ENCODE measurements at places on chromosomes 7 and 10.

- no peak for DNase-seq
These were observed 31.3 kb downstream of the PFKP start for GRCh38 chr10:3098689-3099088.

DNA sequence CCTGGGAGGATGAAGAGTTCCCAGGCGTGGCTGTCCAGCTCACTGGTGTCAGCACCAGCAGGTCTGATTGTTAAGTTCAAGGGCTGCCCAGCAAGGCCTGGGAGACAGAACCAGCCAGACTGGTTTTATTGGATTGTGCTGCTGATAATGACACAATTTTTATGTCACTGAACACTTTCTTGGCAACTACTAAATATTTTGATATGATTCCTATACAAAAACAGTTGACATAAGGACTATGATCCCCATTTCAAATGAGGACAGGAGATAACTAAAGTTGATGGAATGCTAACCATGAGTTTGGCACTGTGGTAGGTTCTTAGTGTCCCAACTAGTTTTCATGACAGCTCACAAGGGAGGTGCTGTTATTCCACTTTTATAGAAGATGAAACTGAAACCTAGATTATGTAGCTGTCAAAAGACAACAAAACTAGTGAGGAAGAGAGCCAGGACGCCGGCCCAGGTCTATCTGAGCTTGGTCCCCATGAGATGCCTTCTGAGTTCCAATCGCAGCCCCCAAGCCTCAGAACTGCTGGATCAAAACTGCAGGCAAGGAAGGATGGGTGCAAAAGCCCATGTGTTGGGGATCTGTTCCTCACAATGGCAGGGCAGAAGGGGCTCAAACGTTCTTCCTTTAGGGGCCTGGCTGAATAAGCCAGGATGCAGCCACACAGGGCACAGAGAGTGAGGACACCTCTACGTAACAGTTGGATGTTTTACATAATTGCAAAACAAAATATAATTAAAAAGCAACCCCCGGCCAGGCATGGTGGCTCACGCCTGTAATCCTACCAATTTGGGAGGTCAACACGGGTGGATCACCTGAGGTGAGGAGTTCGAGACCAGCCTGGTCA lies 52.8 kb downstream of the COBL start:
- no peak for DNase-seq

DNA sequence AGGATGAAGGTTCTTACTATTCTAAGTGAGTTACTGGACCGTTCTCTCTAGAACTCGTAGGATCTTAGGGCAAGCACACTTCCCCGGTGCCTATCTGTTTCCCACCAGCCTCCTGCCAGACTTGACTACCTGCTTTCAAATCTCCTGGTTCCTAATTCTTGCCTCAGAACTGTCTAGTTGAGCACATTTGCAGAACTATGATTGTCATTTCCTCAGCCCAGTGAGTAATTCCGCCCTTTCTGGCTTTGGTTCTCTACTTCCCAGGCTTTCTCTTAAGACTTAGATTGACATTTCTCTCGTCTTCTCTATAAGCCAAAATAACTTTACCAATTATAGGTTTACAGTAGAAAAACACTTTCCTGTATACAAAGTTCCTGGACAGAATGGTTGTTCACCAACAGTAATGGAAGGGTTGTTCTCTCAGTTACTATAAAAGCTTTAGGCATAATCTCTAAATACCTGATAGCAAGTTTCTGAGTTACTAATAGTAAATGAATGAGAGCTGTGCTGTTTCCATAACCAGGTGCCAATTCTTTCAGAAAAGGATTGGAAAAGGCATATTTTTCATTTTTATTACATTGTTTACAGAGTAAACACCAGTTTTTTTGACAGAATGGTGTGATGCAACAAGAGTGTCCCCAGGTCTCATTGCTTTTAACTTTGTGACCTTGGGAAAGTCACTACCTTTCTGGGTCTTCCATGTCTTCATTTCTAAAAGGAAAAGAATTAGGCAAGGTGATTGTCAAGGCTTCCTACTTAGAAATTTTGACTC lies 41.1 kb downstream of the PLEKHA8 start:
- no peak for DNase-seq

DNA sequence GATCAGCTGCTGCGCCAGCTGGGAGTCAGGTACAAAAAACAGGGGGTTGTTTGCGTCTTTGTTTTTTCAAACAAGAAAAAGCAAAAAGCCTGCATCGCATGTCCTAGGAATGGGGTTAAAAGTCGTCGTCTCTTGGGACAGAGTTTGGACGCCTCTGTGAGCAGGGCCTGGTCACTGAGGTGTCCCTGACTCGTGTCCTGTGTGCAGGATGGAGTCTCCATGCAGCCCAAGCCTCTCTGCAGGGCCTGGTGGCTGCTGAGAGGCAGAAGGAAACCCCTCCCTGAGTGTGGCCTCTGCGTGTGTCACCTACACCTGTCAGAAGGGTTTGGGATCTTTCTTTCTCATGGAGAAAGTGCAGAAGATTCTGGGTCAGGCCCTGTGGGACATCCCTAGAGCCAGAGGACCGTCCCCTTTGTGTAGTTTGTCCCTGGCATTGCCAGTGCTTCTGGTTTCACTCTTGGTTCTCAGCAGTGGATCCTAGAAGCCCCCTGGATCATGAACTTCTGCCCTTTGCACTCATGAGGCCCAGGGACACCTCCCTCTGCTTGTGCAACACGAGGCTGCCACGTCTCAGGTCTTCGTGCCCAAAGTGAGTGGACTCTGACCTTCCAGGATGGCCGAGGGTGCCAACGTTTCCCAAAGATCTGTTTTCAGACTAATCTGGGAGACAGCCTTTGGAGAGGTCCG lies 75.0 kb downstream of the PRKAG2 start:
- DNase-seq, result no peak

DNA sequence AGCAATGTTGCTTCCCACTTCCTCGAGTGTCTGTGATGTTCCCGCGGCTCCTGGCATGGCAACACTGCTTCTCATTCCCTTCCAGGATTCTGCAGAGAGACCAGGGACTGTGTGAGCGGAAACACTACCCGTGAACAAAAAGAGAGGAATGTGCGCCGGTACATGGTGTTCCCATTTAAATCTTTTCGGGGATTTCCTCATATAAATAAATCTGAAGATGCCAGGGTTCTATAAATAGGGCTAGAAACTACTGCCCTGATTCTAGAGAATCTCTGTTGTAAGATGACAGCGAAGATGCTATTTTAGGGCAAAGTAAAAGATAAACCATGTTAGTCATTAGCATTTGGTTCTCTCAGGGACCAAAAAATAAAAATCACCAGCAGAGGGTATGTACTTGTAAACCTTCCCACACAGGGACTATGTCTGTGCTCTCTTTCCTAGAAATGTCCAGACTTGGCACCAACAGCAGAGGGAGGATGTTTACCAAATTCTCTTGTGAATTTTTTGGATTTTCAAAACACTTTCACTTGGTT lies 92.2 kb upstream of the DDC start:
- no peak for DNase-seq

DNA sequence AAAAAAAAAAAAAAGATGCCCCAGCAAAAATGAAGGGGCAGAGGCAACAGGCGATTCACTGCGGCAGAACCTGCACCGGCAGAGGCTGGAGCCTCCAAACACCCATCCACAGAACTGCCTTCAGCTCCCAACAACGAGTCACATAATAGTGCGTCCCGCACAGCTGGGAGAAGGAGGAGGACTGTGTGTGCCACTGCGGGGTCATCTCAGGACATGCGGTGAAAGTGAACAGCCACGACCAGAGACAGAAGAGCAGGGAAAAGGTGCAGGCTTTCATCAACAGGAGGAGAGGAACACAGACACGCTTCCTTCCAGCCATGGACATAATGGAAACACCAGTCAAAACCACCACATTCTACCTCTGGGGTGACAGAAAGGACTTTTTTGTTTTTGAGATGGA lies 34.1 kb downstream of the DAGLB start:
- DNase-seq, result no peak

GRCh38 chr7:128830231-128831177 lies at the start of gene FLNC:
FLNC (plus strand) TSS chr7:128830406; CDS start chr7:128830638, 232 bp downstream.
- DNase-seq, result peak; percentile 62

DNA sequence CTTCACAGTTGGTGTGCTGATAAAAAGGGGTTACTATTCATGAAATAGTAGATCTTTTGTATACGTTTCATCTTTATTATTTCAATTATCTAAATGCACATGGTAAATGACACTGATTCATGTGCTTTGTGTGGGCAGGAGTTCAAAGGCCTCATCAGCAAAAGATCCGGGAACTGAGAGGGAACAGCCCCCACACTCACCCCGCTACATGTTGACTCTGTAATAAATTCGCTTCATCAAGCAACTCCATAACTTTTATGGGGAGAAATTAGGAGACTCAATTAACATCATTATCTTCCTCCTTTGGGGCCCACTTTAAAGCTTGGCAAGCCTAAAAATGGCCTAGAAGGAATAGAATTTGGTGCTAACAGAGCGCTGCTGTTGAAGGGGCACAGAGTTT lies 250.7 kb upstream of the BMPER start:
- no peak for DNase-seq

DNA sequence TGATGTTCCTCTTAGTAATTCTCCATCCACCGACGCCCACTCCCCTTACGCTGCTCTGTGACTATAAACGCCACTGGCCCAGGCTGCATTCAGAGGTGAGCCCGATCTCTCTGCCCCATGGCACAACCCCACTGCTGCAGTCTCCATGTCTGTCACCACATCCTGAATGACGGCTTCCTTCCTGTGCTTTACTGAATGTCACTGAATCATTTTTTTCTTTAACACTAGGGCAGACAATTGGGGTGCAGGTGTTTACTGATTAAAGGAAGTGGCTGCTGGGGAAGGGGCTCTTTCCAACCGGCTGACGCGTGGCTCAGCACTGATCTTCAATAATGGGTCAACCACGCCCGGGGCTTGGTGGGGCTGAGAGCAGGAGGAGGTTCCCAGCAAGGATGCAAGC lies 208.3 kb downstream of the USP6NL start:
- DNase-seq, result no peak

- no peak for DNase-seq
These were observed 35.3 kb upstream of the ANK3 start for GRCh38 chr10:60424971-60425370.

- DNase-seq, result peak; percentile 90
These were observed 984 bp downstream of the SMURF1 start for GRCh38 chr7:99142727-99143520.

- no peak for DNase-seq
These were observed 51.9 kb upstream of the PTN start for GRCh38 chr7:137395420-137395819.

DNA sequence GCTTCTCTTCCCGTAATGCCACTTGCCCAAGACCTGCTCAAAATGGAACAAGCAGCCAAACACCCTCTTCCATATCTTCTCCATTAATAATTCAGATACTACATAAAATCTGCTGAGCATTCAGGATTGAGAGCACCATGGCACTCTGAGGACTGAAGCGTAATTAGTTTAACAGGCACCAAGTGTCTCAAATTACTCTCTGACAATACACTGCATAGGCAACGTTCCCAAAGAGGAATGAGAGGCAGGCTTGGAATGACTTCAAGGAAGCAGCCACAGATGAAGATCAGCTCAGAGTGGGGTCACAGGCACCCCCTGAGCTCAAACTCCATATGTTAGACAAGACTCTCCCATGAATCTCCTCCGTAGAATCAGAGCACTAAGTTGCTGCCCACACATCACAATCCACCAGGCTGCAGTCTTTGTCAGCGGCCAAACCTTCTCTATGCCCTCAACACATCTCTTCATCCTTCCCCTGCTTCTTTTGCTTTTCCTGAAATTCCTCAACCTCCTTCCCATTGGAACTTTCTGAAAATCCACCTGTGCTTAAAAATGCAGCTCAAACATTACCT lies 4.7 kb upstream of the ABLIM1 start:
- no peak for DNase-seq

- DNase-seq, result no peak
These were observed 2.2 kb upstream of the ADGRA1 start for GRCh38 chr10:133085251-133086125.

GRCh38 chr10:110876788-110877187 lies 5.1 kb downstream of the PDCD4 start:
- no peak for DNase-seq
